Cortex of kidney (tissue), 1 donor: ENCODE measurements at places on chromosomes 12 and 14.

- no peak for DNase-seq
Observed at GRCh38 chr12:18718462-18718861, 19.4 kb downstream of the PLCZ1 start.

GRCh38 chr14:33918256-33918655, 32.6 kb downstream of the EGLN3 start:
- DNase-seq: no peak

DNA sequence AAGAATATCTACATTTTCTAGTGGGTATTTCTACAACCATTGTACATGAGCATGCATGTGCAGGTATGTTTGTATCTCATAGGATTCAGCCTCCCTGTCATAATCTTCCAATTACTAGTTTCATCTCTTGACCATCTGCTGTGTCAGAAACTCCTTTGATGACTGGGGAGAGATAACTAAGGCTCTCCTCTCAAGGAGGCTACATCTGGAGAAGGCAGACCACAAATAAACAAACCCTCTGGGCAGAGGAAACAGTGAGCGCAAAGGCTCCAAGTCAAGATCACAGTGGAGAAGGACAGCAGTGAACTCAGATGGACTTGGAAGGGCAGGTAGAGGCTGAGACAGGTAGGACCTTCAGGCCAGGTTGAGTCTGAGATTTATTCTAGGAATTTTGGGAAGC, 166.4 kb downstream of the PELI2 start:
- DNase-seq: no peak

GRCh38 chr14:74402401-74403251, 23.4 kb downstream of the SYNDIG1L start:
- DNase-seq: no peak

- no peak for DNase-seq
Observed at GRCh38 chr12:56221232-56221756, 428 bp downstream of the RNF41 start.

DNA sequence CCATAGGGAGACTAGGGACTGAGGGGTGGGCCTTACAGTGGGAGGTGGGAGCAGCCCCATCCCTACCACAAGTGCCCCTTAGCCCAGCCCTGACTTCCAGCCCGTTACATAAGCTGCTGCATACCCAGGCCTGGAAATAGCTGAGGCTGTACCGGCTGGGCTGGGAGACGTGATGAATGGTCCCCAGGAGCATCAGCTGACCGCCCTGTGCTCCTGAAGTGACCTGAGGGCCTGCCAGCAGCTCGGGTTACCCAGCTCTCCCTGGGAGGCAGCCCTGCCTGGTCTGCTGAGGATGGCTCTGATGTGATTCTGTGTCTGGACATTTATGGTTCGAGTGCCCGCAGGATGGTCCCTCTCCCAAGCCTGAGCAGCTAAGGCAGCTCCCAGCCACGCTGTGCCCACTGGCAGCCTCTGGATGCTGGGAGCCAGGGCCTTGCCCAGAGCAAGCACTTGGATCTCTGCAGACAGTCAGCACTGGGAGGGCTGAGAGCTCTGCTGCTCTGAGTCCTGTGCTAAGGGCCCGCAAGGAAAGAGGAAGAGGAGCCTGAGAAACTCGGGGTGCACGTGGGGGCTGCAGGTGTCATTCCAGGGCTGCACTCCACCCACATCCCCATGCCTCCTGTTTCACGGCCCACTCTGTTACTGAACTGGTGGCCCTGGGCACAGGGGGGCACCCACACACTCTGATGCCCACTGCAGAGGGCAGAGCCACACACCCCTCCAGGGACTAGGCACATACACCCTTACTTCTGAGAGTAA, 20.5 kb downstream of the TAMALIN start:
- DNase-seq: no peak

DNA sequence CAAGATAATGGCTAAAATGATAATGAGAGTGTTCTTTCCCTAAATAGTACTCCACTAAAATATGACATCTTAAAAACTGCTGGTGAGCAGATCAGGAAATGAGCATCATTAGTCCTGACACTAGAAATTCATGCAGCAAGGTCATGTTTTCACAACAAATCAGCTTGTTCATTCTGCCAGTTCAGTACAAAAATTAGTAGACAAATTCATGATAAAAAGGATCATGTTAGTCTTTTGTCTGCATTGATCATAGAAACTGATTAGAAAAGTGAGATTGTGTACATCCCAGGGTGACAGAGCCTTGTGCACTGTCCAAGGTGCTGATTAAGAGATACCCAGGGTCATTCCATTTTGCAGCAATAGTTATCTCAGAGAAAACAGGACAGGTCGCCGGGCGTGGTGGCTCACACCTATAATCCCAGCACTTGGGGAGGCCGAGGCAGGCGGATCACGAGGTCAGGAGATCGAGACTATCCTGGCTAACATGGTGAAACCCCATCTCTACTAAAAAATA, 163.6 kb downstream of the RIMBP2 start:
- DNase-seq: no peak
